ENCODE measurements at places on chromosomes 2 and 18.

- DNase-seq, result peak; percentile 43
These were observed 156.5 kb downstream of the COL6A3 start for GRCh38 chr2:237257471-237257951.

- DNase-seq, result peak; percentile 72
These were observed 66.3 kb upstream of the GLI2 start for GRCh38 chr2:120669121-120669952.

GRCh38 chr2:45983213-45983612, 314.0 kb upstream of the EPAS1 start:
- DNase-seq, result no peak

DNA sequence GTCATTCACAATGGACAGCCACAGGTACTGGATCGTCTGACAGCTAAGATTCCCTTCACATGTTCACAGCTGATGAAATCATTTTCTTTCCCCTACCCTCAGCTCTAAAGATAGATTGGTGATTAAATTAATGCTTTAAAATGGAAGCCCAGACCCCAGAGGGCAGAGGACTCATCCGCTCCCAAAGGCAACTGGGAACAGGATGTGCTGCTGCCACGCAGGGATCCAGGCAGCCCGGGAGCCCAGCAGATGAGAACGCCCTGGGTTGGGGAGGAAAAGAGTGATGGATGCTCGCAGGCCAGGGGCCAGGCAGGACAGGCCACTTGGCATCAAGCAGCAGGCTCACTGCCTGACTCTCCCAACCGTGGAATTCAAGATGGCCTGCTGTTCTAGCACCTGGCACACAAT, 41.3 kb downstream of the HDHD2 start:
- DNase-seq, result no peak

DNA sequence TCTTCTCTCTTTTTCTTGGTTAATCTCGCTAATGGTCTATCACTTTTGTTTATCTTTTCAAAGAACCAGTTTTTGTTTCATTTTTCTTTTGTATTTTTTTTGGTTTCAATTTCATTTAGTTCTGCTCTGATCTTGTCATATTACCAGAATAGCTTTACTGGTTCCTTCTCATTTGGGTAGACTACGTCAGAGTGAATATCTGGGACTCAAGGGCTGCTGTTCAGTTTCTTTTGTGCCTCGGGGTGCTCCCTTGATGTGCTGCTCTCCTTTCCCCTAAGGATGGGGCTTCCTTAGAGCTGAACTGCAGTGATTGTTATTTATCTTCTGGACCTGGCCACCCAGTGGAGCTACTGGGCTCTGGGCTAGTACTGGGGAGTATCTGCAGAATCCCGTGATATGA, 29.4 kb upstream of the IL1RN start:
- DNase-seq, result no peak

GRCh38 chr2:225378984-225379383, 20.5 kb upstream of the NYAP2 start:
- DNase-seq, result no peak

DNA sequence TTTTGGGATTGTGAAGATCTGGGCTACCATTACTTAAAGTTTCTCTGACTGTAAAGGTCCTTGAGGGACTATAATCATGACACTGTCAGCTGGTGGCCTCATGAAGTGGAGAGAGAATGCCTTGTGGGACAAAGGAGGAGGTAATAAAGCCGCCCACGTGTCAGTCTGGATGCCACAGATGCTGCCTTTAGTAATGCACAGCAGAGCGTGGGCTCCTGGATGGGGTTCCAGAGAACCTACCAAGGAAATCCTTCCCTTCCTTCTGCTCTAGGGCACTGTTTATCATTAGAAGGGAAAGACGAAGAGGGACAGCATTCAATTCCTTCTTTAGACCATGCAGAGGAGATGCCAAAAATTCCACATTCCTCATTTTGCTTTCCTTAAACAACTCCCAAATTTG, 63.5 kb downstream of the COL5A2 start:
- DNase-seq, result peak; percentile 62

- no peak for DNase-seq
These were observed 27.6 kb upstream of the UBE2F start for GRCh38 chr2:237939251-237939650.

DNA sequence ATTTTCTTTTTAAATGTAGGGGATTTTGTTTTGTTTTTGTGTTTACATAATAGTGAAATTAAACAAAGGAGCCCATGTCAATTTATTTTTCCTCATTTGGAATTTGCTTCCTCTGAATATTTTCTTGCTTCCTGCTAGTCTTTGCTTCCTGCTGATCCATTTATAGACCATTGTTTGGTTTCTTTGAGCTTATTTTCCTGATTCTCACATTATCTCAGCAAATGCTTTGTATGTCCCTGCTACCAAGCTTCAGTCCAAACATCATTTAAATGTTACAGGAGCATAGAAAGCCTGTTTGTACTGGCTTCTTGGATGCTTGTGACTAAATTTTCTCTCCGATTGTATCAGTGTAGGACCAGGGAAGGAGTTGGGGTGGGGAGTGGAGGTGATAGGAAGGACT, 127.3 kb upstream of the IL1R2 start:
- no peak for DNase-seq

DNA sequence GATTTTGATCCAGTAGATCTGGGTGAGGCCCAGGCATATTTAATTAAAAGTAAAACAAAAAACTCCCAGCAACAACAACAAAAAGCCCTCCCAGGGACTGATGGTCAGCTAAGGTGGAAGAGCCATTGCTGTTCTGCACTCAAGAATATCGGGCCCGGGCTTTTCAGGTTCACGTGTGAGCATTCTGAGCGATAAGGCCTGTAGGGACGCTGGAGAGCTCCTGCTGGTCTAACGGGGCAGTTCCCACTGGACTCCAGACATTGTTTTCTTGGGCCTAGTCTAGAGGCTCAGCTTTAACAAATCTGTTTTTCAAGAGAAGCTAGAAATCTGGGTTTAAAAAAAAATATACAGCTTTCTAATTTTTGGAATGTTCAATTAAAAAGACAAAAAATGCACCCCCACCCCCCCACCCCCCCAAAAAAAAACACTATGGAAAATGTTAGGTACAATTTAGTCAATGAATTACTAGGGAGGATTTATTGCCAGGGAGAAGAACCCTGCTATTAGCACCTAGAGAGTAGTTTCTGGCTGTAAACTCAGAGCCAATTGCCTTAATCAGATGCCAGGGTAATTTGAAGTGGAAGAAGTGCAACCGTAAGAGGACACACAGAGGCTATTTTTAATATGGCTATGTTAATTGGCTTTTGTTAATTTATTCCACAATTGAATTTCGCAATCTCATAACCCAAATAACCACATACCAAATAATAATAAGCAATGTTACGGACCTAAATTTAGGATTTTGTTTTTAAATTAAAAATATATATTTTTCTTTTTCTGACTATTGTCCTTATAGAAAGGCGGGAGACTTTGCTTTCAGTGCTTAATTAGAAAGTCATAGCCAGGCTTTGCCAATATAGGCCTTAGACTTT, 78.9 kb downstream of the MAP4K4 start:
- DNase-seq, result no peak

DNA sequence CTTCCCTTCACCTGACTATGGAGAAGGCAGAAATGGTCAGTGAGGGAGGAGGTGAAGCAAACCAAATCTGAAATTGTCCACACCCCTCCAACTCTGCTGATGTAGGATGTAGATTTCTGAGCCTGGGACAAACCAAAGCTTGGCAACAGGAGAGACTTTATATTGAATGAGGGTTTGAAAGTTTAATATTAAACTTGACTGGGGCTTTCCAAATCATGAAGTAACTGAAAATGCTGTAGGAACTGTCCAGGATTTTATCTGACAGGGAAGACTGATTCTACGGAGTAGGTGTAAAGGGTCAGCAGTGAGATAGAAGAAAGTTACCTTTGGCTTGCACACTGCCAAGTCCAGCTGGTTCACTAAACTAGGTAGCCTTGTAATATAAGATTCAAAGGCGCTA, 194.5 kb downstream of the TDRD15 start:
- DNase-seq, result no peak

DNA sequence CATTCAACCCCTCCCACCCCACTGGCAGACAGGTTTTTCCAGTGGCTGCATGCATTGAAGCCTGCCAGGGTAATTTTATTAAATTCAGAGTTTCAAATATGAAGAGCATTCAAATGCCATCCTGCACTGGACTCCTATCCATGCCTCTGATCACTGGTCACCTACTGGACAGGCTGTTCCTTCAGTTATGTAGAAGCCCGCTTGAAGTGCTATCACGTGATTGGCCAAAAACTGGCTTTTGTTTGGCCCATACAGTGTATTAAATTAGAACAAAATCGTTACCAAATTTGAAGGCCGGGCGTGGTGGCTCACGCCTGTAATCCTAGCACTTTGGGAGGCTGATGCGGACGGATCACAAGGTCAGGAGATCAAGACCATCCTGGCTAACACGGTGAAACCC, 464.1 kb downstream of the TSN start:
- no peak for DNase-seq

- DNase-seq, result no peak
These were observed 277.8 kb downstream of the TCF4 start for GRCh38 chr18:55310044-55310676.

Measured in GM23248 (cell line).